ENCODE measurements at places on chromosomes 1 and 21. TPM values are rescaled to one million over a fixed set of nuclear protein-coding genes. Genes with fewer than 3 reads are reported as not detected.

GRCh38 chr1:18794051-18794450, 65.4 kb downstream of the TAS1R2 start:
- H3K4me1 ChIP-seq: no peaks in the 10 kb centered on the region
- H3K36me3 ChIP-seq: no peaks in the 10 kb centered on the region
- no peak overlapping the region for H3K27ac ChIP-seq
- no peak for DNase-seq
- no peaks in the 10 kb centered on the region for H3K27me3 ChIP-seq

GRCh38 chr1:180981596-180982387, 40.9 kb downstream of the STX6 start:
- no peaks in the 10 kb centered on the region for H3K27me3 ChIP-seq
- H3K27ac ChIP-seq: no peak overlapping the region
- no peak for DNase-seq
- H3K36me3 ChIP-seq: peaks cover 31% of the 10 kb centered on the region
- no peaks in the 10 kb centered on the region for H3K4me1 ChIP-seq

GRCh38 chr1:208747979-208748378, 503.8 kb upstream of the PLXNA2 start:
- no peak overlapping the region for H3K27ac ChIP-seq
- no peak overlapping the region for H3K4me3 ChIP-seq
- no peaks in the 10 kb centered on the region for H3K36me3 ChIP-seq
- H3K4me1 ChIP-seq: no peaks in the 10 kb centered on the region
- DNase-seq: no peak

DNA sequence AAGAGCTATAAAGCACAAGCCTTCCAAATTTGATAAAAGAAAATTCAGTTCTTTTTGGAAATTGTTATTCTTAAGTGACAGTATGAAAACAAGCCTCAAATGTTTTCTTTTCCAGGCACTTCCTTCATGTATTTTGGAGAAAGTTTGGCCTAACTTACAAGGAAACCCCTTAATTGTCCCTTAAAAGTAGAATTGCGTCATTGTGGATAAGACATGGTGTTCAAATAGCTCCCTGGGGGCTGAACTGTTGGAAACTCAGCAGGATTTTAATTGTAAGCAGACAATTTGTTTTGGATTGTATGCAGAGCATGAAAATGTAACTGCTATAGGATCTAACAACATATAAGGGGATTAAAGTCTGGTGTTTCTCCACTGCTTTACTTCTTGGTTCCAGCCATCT, 35.4 kb upstream of the FGGY start:
- no peak for DNase-seq
- no peak overlapping the region for H3K4me3 ChIP-seq
- H3K36me3 ChIP-seq: peaks cover 2% of the 10 kb centered on the region
- no peak overlapping the region for H3K27ac ChIP-seq
- H3K27me3 ChIP-seq: no peaks in the 10 kb centered on the region

DNA sequence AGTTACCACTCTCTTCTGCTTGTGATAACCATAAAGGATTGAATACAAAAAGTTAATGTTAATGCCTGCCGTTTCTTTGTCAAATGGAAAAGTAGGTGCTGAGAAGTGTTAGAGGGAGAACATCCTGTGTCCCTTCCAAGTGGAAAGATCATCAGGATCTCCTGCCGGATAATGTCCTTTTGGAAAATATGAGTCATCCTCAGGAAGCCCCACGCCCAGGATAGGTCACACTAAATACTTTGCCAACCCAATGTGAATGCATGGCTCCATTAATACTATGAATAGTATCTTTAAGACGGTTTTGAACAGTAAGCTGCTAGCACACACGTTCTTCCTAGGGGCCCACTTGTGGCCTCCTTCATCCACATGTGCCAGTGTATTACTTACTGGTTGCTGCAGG, 279.5 kb downstream of the ZNF326 start:
- H3K27me3 ChIP-seq: no peaks in the 10 kb centered on the region
- H3K4me1 ChIP-seq: peaks cover 14% of the 10 kb centered on the region
- no peak overlapping the region for H3K4me3 ChIP-seq
- no peak for DNase-seq
- no peak overlapping the region for H3K27ac ChIP-seq
- no peaks in the 10 kb centered on the region for H3K36me3 ChIP-seq

DNA sequence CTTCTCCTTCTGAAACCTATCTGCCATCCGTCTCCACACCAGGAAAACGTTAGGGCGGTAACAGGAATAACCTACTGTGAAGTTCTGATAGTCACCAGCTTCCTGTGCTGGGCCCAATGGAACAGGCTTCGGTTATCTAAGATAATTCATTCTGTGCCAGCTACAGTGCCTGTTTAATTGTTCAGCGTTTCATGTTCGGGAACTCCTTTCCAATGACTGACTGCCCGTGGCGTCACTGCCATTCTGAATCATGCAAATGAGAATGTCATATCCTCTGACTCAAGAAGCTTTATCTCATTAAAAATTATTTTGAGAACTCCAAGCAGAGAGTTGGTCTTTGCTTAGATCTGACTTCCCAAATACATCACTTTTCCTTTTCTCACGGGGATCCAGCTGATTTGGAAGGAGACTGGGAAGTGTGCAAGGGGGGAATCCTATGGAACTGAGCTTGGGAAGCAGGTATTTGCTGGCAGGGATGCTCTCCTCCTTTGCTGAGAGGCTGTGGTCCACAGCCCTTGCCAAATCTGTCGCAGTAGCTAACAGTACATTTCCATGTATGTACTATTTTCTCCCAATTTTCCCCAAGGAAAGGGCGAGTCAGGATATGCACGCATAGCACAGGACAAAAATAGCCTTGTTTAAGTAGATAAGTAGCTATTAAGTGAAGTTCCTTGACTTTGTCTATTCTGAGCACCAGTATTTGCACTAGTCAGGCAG, 358.7 kb downstream of the LTN1 start:
- DNase-seq: no peak
- H3K4me1 ChIP-seq: no peaks in the 10 kb centered on the region
- no peak overlapping the region for H3K27ac ChIP-seq

GRCh38 chr1:206037581-206037980, 13.9 kb upstream of the CTSE start:
- no peak overlapping the region for H3K4me3 ChIP-seq
- H3K4me1 ChIP-seq: peaks cover 3% of the 10 kb centered on the region
- no peaks in the 10 kb centered on the region for H3K27me3 ChIP-seq

DNA sequence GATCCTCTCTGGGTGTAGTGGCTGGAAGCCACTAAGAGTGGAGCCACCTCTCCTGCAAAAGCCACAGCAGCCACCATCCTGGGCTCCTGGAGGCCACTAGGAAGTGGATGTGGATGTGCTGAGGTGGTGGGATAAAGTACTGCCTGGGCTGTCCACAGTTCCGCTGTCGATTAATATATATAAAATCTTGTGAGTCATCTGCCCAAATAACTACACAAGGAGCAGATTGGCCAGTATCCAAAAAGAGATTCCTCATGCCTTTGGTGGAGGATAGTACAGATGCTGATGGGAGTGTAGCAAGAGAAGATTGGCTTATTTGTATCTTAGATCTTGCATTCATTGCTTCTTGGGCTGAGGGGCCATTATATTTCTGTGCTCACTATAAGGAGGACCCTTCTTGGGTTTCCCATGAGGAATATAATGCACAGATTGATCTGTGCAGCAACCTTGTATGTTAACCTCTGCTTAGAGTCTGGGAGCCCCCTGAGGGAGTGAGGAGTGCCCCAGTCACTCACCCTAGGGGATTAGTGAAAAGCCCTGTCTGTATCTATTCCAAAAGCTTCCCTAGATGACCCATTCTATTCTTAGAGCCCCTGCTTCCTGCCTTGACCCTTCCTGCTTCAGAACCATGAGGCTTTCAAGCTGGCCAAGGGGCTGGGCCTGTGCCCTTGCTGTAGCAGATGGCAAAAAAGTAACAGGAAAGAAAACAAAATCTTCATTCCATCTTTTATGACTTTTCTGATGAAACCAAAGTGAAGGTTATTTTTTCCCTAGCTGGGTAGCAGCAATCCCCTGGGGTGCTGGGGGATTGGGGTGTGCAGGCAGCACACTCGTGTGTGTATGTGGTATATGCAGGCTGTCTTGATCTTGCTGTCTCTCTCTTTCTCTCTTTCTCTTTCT, 31.7 kb downstream of the RCSD1 start:
- DNase-seq: no peak
- no peaks in the 10 kb centered on the region for H3K4me1 ChIP-seq
- no peak overlapping the region for H3K27ac ChIP-seq
- no peaks in the 10 kb centered on the region for H3K36me3 ChIP-seq
- H3K4me3 ChIP-seq: no peak overlapping the region

DNA sequence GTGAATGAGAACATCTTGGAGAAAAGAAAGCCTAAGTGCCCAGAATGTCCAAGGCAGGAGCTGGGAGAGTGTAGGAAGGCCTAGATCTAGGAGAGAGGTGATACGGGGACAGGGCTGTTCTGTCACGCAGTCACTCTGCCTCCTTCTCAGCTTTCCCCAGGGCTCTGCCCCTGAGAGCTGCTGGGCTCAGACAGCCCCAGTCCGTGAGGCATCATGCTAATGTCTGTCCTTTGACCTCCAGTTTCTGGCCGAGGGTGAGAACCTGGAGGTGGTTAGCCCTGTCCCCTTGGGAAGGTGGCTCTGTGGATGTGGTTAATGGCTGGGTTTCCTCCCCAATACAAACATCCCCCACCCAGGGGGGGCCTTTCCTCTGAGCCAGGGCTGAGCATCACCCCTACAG, 63.2 kb downstream of the FAM163A start:
- H3K27me3 ChIP-seq: no peaks in the 10 kb centered on the region
- H3K4me1 ChIP-seq: no peaks in the 10 kb centered on the region
- DNase-seq: no peak
- H3K27ac ChIP-seq: no peak overlapping the region

- H3K27ac ChIP-seq: no peak overlapping the region
- H3K36me3 ChIP-seq: no peaks in the 10 kb centered on the region
- H3K4me1 ChIP-seq: no peaks in the 10 kb centered on the region
- no peak for DNase-seq
- H3K27me3 ChIP-seq: no peaks in the 10 kb centered on the region
Observed at GRCh38 chr1:34645109-34645688, 109.6 kb upstream of the GJB5 start.

- no peak overlapping the region for H3K4me3 ChIP-seq
- no peaks in the 10 kb centered on the region for H3K27me3 ChIP-seq
- H3K27ac ChIP-seq: no peak overlapping the region
- H3K4me1 ChIP-seq: no peaks in the 10 kb centered on the region
- no peaks in the 10 kb centered on the region for H3K36me3 ChIP-seq
Observed at GRCh38 chr1:66182026-66182425, 351.9 kb upstream of the SGIP1 start.

DNA sequence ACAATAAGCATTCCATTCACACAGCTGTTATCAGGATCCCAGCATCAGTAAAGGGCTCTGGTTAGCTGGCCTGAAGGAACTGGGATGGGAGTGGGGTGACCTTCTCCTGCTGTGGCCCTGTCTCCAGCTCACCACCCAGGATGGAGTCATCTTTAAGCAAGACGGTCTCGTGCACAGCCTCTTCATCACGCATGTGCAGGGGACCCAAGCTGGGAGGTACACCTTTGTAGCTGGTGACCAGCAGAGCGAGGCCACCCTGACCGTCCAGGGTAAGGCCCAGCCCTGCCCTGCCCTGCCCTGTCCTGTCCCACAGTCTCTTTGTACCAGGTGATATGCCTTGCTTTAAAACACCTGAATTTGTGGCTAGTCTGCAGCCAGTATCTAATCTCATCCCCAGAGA, 24.3 kb downstream of the IGFN1 start:
- H3K4me3 ChIP-seq: no peak overlapping the region
- no peak overlapping the region for H3K27ac ChIP-seq
- no peaks in the 10 kb centered on the region for H3K4me1 ChIP-seq

The FCRL6 gene
- total RNA-seq: not detected

The FCRL4 gene
- not detected for total RNA-seq

The PDPN gene
- 199 TPM for total RNA-seq

The AKNAD1 gene
- not detected for total RNA-seq

The COL8A2 gene
- 1.5 TPM for total RNA-seq

The PADI4 gene
- 0.13 TPM for total RNA-seq
